NCI-H460 (cell line): ENCODE measurements at places on chromosomes 1 and 21. TPM values are rescaled to one million over a fixed set of nuclear protein-coding genes. Genes with fewer than 3 reads are reported as not detected.

The CAP1 gene
- 155 and 163 TPM in 2 replicates for total RNA-seq

The S100A16 gene
- 96.5 and 101 TPM in 2 replicates for total RNA-seq

The MROH9 gene
- total RNA-seq = not detected in 2 replicates

The SEC22B gene
- total RNA-seq = 23.4 and 27.1 TPM in 2 replicates

The ELF3 gene
- 0.61 and 0.99 TPM in 2 replicates for total RNA-seq

The FCRL3 gene
- not detected in 2 replicates for total RNA-seq

The SLAMF7 gene
- not detected in 2 replicates for total RNA-seq

The GREM2 gene
- 44.0 and 50.0 TPM in 2 replicates for total RNA-seq

The PLEKHA6 gene
- 0.07 and 0.14 TPM in 2 replicates for total RNA-seq

The CGN gene
- total RNA-seq = 0.02 TPM in 1 of 2 replicates, not detected in the other

The NRIP1 gene
- 15.3 and 17.0 TPM in 2 replicates for total RNA-seq

The HSD11B1 gene
- not detected in 2 replicates for total RNA-seq
